ENCODE measurements at places on chromosomes 11 and 22.

- no peak for DNase-seq
These were observed 32.2 kb downstream of the TSPAN18 start for GRCh38 chr11:44758983-44759382.

DNA sequence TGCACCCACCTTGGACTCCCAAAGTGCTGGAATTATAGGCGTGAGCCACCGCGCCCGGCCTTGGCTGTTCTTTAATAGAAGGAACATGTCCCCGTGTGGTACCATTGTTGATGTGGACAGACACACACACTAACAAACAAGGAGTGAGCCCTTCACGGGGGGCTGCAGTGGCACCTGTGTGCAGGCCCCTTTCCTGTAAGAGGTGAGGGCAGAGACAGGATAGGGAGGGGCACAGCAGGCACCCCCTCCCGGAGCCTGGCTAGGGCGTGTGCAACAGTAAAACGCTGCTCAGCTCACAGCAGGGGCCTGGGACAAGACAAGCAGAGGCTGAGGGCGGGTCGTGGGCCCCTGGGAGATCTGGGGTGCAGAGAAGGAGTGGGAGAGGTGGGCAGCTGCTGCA is 37.8 kb downstream of the GRIK4 start:
- DNase-seq: no peak

GRCh38 chr22:30435674-30436126 is 10.1 kb downstream of the MTFP1 start:
- DNase-seq: no peak

DNA sequence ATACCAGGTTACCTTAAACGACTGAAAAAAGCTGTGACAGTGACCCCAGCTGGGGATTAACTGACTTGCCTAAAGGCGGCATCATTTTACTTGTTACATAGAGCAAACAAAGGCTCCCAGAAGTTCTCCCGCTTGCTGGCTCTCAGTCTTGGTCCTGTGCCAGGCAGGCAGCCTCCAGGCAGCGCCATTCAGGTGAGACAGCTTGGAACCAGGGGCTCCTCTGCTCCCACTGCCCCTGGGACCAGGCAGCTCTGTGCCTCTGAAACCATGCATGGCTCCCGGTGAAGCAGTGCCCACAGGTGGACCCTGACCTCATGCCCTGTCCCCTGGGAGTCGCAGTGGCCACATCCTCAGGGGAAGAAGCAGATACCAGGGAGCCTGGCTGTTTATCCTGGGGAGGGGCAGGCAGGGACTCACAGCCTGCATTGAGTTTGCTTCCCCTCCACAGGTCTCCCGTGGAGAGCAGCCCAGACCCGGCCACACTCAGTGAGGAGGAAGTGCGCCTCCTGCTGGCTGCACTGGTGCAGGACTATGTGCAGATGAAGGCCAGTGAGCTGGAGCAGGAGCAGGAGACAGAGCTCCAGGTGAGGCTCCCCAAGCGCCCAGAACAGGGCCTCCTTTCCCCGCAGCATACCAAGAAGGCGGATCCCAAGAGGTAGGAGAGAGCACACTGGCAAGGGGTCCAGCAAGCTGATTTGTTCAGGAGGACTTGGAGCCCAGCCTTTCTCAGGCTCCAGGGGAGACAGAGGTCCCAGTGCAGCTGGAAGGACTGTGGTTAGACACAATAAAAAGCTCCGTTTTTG is 15.6 kb upstream of the CYP2R1 start:
- DNase-seq: peak; percentile 32

GRCh38 chr11:68552542-68552941 is 92.0 kb downstream of the PPP6R3 start:
- DNase-seq: no peak

DNA sequence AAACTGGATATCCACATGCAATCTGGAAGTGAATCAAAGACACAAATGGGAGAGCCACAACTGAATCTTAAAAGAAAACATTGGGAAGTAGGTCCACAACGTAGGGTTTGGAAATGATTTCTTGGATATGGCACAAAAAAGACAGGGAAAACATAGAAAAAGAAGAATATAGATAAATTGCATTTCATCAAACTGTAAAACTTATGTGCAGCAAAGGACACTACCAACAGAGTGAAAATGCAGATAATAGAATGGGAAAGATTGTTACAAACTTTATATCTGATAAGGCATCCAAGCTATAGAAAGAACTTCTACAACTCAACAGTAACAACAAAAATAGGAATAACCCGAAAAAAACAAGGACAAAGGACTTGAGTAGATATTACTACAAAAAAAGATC is 89.6 kb downstream of the ZNF280B start:
- DNase-seq: no peak

- peak; percentile 76 for DNase-seq
These were observed 66.5 kb downstream of the GGTLC2 start for GRCh38 chr22:22710719-22711531.

GRCh38 chr11:68327586-68328370 is 15.4 kb downstream of the LRP5 start:
- no peak for DNase-seq

- no peak for DNase-seq
These were observed 76.1 kb downstream of the MED15 start for GRCh38 chr22:20583471-20583922.

DNA sequence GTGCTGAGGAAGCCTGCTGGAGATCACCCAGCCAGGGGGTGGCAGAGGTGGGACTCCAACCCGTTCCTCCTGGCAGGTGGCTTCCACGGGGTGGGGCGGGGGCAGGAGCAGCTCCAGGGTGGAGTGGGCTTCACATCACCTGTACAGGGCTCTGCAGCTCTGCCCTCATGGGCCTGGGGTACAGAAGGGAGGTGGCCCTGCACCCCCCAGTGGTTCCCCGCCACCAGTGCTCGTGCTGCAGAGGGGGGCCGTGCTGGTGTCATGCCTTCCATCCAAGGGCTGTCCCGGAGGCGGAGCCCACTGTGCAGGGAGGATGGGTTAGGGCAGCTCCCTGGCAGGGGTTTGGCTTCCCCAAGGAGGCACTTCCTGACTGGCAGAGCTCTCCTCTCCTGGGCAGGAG is 76.4 kb upstream of the SHISAL1 start:
- no peak for DNase-seq

GRCh38 chr11:60528465-60528864 is 13.3 kb downstream of the MS4A13 start:
- DNase-seq: no peak

- DNase-seq: no peak
These were observed 108.4 kb upstream of the TIMP3 start for GRCh38 chr22:32693102-32693501.

GRCh38 chr11:23318670-23319069 is 458.4 kb upstream of the CCDC179 start:
- no peak for DNase-seq

- no peak for DNase-seq
These were observed 47.1 kb downstream of the BMAL1 start for GRCh38 chr11:13324709-13325108.

GRCh38 chr22:20523086-20523983 is 15.9 kb downstream of the MED15 start:
- no peak for DNase-seq

GRCh38 chr22:36349726-36350125 is 38.0 kb downstream of the MYH9 start:
- DNase-seq: no peak

GRCh38 chr22:35008213-35008612 is 57.7 kb upstream of the ISX start:
- no peak for DNase-seq
